ENCODE measurements at places on chromosomes 16 and 17.

GRCh38 chr17:46877466-46877865 is 26.1 kb downstream of the WNT9B start:
- DNase-seq, result no peak

DNA sequence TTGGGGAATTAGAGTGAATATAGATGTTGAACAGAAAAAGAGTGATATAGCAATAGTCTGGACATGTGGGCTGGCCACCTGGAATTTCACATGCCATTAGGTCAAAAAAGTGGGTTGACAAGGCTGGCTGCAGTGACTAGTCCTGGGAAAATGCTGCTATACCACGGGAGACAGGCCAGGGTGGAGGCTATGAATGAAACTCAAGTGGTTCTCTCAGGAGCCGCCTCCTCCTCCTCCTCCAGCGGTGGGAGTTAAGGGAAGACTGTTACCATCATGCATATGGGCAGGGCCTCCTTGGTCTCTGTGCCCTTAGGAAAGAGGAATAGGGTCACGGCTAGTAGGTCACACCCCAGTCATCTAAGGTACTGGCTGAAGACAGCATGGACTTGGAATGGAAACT is 448.0 kb downstream of the SLC39A11 start:
- no peak for DNase-seq

- DNase-seq, result peak; percentile 19
Measured at GRCh38 chr17:58153046-58153445, 4.9 kb downstream of the OR4D1 start.

GRCh38 chr17:32992321-32993033 is 830 bp downstream of the SPACA3 start:
- no peak for DNase-seq

- peak; percentile 29 for DNase-seq
Measured at GRCh38 chr17:77772461-77772897, 186.0 kb upstream of the TNRC6C start.

GRCh38 chr16:11359370-11359769 is 14.1 kb downstream of the RMI2 start:
- no peak for DNase-seq

GRCh38 chr16:58717994-58718393 is 16.1 kb downstream of the GOT2 start:
- DNase-seq, result no peak

- DNase-seq, result no peak
Measured at GRCh38 chr16:68446681-68447652, 1.3 kb downstream of the SMPD3 start.

DNA sequence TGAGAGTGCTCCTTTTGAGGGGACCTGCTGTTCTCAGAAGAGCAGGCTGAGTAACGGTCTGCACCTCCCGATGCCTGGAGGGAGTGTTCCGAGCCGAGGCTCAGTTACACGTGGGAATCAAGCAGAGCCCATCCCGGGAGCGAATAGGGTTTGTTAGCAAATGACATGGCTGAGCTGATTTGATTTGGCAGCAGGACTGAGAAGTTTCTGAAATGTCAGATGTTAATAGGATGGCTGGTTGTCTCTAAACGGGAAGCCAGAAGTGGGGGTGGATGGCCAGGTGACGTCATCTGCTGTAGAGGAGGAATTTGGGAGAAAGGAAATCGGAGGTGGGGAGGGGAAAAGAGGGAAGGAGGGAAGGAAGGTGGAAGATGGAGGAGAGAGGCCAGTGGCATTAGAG is 128.0 kb downstream of the RAP1GAP2 start:
- no peak for DNase-seq

GRCh38 chr17:19727501-19728078 is 11.2 kb upstream of the SLC47A2 start:
- no peak for DNase-seq

- DNase-seq, result no peak
Measured at GRCh38 chr16:68246666-68247065, 1.5 kb downstream of the PLA2G15 start.

DNA sequence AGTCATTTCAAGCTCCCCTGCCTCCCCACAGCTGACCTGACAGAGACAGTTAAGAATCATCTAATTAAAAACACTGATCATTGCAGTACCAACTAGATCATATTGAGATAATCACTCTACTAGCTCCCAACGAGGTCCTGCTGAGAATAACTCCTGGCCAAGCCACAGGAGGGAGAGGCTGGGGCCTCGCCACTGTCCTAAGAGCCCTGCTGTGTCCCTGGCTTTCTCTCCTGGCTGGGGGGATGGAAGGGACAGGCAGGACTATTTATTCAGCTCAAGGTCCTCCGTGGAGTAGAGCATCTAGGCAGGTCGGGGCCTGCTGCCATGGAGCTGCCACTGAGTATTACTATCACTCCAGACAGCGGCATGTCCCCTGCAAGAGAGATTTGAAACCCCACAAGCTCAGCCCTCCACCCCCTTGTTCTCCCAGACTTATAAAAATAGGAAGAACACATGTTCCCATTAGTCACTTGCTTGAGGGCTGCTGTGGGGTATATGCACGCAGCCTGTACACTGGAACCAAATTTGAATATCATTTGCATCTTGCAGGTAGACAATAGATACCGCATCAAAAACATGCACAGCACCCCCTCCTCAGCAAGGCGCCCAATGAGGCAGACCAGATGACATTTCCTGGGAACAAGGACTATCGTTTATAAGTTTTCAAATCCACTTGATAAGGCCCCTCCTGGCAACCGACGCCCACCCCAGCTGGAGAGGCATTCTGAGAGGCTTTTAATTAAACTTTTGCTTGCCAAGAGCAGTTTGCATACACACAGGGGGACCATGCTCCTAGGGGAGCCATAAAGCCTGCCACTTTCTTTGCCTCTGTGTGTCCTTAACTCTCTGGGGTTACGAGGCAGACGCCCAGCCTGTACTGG is 385.2 kb upstream of the ZFHX3 start:
- DNase-seq, result no peak

DNA sequence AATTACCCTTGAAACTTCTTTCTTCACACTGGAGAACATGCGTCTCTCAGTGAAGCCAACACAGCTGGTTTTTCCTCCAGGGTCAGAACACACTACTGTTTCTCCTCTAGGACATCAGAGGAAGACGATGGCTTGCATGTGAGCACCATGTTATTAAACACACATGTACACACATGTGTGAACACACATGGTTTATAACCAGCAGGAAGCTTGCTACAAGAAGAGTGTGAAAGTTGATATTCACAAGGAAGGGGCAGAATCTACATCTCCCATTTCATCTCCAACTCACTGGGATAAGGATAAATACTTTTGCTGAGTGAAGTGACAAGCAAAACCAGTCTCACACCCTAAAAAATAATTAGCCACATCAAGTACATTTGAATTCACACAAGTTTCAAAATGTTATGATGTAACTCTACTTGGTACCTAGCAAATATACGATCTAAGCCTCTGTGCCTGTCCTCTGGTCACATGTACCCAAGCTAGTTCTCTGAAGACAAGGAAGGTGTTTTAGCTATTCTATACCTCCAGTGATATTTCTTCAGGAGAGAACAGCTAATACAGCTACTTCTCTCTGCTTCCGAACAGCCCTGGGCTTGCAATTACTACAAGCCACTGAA is 127.7 kb downstream of the PARN start:
- no peak for DNase-seq

DNA sequence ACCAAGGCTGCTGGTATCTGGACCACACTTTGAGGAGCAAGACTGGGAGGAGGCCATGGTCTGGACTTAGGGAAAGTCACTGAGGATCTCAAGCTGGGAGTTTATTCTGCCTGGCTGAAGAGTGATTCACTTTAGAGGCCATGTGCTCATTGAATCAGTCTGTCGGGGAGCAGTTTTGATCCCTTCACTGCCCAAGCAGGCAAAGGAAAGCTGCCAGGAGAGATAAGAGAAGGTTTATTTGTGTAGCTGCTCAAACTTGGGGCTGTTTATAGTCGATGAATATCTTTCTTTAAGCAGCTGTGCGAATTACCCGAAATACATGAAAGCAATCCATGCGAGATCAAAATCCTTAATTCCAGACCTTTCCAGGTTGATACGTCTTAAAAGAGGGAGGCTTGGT is 544.4 kb upstream of the EEF2KMT start:
- no peak for DNase-seq

DNA sequence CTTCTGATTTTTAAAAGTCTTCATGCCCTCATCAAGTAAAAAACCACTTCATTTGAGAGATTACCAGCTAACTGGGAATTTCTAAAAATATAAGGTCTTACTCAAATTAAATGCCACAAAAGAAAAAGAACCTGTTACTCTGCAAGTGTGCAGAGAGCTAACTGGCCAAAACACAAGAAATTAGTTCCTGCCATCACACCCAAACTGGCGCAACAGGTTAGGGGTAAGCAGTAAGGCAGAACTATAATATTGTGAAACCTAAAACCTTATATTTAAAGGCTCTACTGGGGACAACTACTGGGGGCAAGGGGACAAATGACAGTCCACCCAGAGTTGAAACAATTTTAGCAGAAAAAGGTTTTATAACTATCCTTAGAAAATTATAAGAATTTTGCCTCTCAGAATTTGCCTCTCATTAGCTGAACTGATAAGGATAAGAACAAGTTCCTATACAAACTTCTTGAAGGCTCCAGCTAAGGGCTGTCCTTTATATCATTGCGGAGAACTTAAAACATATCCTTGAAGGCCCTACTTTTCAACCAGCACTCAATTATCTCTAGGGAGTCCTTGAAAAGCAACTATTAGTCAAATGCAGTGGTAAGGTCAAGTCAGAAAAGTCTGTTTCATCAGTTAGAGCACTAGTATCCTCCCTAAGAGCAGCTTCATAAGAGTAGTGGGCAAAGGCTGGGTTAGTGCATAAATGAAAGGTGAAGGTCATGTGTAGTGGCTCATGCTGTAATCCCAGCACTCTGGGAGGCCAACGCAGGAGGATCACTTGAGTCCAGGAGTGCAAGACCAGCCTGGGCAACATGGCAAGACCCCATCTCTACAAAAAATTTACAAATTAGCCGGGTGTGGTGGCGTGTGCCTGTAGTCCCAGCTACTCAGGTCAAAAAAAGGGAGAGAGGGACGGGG is 31.5 kb downstream of the SMURF2 start:
- no peak for DNase-seq

DNA sequence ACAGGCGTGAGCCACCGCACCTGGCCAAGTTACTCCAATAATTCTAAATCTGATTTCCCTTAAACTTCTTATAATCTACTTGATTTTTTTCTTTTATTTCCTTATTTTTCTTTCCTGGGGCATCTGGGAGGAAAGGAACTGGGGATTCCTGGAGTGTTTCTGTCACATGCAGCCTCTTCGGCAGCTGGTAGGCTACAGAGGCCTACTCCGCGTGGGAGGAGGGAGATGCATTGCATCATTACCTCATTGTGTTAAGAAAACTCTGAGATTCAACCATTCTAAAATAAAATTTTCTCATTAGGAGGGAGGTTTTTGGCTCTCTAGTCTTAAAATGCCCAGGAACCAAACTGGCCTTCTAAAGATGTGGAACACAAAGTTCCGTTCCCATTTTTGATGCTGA is 64.0 kb downstream of the SOX9 start:
- no peak for DNase-seq

- no peak for DNase-seq
Measured at GRCh38 chr16:525520-526180, 1.9 kb upstream of the CAPN15 start.

DNA sequence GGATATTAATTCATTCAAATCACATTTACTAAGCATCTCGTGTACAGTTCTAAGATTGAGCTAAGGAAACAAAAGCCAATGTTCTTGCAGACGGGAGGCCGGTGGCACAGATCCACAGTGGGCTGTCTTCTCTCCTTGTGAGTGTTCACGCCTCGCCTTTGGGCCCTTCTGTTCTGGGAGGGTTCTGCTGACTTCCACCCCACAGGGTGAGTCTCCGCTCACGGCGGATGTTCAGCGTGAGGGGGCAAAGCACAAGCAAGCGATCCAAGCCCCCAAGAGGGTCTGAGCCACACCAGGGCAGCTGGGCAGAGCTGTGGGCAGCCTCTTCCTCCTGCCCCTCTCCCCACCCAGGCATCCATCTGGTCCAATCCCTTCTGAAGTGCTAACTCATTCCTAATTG is 84.3 kb upstream of the DOC2B start:
- no peak for DNase-seq

DNA sequence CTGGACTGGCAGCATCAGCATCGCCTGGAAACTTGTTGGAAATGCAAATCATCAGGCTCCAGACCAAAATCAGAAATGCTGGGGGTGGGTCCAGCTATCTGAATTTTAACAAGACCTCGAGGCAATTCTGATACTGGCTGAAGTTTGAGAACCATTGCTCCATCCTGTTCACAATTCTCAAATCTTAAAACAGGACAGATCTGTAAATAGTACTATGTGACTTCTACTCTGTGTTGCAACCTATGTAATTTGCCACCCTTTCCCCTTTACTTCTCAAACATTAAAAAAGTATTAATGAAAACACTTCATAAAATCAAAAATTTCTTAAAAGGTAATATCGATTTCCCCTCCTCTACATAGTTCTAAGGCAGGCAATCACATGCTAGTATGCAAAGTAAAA is 28.5 kb downstream of the CACNG1 start:
- DNase-seq, result no peak

DNA sequence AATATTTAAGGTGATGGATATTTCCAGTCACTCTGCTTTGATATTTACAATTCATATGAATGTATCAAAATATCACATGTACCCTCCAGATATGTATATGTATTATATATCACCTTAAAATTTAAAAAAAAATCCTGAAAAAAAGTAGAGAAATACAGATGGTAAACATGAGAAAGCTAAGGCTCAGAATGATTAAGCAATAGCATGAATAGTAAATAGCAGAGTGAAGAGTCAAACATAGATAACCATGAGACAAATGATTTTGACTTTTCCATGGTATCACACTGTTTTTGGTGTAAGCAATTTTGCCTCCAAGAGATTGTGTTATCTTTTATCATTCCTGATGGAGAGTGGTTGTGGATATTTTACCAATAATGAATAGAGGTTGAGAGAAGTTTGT is 868.8 kb downstream of the CDH11 start:
- DNase-seq, result no peak

DNA sequence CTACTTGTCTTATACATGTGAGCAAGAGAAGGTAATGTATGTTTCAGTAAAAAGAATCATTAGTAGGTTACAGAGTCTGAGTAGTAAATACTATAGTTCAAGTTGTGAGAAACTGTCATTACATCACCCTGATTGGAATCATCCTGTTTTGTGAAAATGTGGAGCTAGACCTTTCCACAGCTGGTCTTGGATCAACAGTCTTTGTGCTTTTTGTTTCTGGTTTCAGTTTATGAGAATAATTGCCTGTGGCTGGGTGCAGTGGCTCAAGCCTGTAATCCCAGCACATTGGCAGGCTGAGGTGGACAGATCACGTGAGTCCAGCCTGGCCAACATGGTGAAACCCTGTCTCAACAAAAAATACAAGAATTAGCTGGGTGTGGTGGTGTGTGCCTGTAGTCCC is 19.7 kb upstream of the SHISA9 start:
- no peak for DNase-seq

All from stimulated activated CD8-positive, alpha-beta memory T cell treated with anti-CD3 and anti-CD28 coated beads, Interleukin-4, amount 100 ng/mL, for 1 hour (primary cell).